A549 (cell line): ENCODE measurements at places on chromosomes 1 and 21.

DNA sequence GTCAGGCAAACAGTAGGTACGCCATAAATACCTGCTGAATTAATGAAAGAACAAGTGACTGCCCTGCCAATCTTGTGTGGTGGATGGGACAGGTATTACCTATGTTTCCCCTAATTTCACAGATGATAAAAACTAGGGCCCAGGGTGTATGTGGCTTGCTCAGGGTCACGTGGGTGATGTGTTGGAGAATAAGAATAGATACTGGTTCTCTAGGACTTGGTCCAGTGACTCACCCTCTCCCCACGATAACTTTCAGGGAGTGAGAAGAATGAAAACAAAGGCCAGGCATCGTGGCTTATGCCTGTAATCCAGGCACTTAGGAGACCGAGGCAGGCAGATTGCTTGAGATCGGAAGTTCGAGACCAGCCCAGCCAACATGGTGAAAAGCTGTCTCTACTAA, 26.7 kb downstream of the SLC26A9 start:
- no peak for DNase-seq

GRCh38 chr1:210025870-210026269, 87.9 kb downstream of the SYT14 start:
- DNase-seq = no peak

DNA sequence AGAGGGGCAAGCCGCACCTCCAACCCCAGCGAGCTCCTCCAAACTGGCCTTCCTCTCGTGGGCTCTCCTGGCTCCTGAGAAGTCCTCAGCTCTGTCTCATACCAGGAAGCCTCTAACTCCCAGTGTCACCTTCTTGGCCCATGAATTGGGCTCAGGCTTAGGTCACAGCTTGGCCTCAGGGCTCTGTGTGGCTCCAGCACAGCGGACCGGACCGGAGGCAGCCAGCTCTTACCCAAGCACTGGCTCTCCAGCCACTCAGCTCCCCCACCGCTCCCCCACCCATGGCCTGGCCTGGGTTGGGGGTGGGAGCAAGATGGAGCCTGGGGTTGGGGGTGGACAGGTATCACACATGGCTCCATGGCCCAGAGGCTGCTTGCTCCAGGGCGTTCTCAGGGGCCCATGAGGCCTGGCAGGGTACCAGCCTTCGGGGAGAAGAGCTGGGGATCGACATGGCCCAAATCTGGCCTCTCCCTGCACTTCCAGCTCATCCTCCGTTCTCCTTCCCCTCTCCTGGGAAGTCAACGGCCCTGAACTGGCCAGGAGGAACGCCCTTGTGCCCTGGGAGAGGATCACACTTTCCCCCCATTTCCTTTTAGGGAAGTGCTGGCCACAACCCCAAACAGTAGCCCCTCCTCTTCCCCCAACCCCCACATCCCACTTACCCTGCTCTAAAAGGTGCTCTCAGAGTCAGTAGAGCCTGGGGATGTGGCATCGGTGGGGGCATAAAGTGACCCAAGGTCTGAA, 97.5 kb downstream of the CASZ1 start:
- DNase-seq = no peak

- DNase-seq = no peak
These were observed 17.7 kb downstream of the NEXN start for GRCh38 chr1:77906019-77906545.

DNA sequence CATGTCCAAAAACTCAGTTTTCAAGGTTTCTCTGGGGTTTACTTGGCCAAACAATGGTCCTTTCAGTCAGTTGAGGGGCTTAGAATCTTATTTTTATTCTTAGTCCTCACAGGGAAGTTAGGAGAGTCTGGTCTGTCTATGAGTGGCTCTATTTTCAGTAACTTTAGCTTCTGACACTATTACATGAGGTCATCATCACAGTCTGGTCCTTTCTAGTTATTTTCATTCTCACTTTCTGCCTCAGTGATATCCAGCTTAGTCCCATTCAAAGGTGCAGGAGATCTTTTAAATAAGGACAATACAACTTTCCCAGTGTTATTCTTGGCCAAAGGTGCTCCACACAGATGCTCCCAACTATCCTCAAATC, 30.0 kb upstream of the FGGY start:
- no peak for DNase-seq

DNA sequence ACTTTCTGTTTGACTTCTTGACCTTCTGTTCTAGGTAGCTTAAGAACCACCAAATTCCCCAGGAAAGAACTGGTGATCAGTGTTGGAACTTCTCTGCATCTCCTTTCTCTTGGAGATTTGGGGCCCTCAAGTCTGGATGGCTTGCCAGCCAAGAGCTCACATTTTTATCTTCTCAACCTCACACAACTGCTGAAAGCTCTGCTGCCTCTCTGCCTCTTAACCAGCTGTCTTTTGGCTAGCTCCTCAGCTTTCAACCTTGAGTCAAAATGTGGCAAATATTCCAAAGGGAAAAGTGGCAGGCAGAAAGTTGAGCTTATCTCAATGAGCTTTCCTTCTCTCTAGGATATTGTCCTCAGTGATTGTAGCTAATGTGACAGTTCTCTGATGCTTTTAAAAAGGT, 89.2 kb upstream of the CCDC190 start:
- DNase-seq = no peak

- DNase-seq = peak; percentile 27
These were observed 40.2 kb downstream of the RASAL2 start for GRCh38 chr1:178134061-178134460.

DNA sequence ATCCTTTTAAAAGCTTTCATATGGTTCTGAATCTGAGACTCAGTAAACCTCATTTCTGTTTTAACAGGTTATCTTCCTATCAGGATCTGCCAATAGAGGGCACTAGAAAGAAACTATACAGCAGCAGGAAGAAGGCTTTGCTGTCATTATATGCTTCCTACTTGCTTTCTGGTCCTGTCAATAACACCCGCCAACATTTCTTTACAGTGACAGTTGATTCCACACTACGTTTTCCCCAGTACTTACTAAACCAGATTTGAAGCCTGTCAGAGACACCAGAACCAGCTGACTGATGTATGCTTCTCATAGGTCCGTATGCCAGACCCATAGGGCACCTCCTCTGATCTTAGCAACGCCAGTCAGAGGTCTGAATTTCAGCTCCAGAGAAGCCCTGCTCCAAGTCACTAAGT, 341.0 kb upstream of the NEGR1 start:
- no peak for DNase-seq

- DNase-seq = no peak
These were observed 63.6 kb downstream of the KCNT2 start for GRCh38 chr1:196544617-196545016.

DNA sequence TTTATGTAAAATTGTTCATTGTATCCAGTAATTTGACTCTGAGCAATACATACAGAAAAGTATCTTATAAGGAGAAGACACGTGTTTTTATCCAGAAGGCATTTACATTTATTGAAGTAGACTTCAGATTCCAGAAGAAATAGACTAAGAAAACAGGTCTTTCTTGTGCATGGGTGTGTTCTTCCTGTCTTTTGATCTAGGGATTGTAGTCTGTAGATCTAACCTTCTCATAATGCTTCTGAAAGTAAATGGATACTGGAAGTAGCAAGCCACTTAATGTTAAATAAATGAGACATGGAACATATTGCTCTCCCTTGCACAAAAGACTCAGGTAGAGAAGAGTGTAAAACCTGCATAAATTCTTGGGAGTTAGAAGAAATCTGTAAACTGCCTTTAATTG, 853.2 kb upstream of the B3GALT2 start:
- DNase-seq = no peak

GRCh38 chr21:35032474-35033263, 16.4 kb downstream of the RUNX1 start:
- no peak for DNase-seq

GRCh38 chr1:177975588-177976495, 6.0 kb upstream of the SEC16B start:
- no peak for DNase-seq

DNA sequence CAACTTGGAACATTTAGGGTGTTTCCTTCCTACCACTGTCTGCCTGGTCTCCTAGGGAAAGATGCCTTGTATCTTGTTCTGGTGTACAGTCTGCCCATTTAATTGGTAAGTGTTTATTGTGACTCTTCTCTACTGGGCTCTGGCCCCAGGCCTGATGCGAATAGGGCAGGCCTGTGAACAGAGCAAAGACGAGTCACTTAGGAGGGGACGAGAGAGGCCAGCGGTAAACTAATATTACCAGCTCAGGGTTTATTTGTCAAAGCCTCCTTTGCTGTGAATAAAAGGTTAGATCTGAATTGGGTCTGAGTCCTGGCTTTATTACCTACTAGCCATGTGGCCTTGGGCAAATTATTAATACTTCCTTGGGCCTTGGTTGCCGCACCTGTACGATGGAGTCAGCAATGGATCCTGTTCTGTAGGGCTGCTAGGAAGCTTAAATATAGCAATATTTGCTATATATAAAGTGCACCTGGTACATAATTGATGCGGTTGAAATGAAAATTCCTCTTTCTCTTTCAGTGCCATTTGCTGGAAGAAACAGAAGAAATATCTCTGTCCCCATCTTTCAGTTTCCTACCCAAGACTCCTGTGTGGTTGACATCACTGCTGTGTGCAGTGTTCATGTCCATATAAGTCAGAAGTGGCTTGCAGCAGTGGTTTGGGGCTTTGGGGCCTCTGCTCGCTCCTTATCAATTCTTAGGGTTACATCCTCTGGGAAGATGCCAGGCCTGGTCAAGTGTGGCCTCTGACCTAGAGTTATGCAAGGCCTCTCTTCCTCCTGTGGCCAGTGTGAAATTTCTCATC, 32.4 kb downstream of the MAPKAPK2 start:
- no peak for DNase-seq

DNA sequence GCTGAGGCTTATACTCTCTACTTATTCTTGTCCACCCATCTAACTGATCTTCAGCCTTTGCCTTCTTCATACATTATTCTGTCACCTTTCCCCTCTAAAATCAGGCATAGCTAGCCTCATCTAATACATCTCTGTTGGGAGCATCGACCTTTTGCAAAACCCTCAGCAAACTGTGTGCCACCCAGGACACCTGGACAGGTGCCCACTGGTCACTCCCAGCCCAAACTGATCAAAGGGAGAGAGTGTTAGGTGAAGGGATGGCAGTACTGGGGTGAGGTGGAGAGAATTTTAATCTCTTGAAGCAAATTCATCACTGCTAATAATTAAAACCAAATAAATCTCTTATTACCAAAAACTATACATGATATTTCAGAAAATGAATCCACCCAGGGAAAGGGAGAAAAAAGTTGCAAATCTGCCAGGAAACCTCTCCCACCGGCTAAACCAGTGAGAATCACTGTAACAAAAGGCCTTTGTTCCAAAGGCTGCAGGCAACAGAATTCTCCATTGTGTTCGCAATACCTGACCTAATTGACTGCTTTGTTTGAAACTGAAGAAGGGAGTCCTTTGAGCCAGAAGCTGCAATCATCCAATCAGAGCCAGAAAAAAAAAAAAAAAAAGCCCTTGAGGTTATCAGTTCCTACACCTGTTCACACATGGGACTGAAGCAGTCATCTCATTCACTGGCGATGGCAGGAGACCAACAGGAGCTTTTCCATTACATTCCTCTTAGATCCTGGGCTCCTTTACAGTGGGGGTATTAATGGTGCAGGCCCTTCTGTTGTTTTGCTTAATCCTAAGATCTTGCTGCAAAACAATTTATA, 172.6 kb downstream of the APP start:
- DNase-seq = no peak

DNA sequence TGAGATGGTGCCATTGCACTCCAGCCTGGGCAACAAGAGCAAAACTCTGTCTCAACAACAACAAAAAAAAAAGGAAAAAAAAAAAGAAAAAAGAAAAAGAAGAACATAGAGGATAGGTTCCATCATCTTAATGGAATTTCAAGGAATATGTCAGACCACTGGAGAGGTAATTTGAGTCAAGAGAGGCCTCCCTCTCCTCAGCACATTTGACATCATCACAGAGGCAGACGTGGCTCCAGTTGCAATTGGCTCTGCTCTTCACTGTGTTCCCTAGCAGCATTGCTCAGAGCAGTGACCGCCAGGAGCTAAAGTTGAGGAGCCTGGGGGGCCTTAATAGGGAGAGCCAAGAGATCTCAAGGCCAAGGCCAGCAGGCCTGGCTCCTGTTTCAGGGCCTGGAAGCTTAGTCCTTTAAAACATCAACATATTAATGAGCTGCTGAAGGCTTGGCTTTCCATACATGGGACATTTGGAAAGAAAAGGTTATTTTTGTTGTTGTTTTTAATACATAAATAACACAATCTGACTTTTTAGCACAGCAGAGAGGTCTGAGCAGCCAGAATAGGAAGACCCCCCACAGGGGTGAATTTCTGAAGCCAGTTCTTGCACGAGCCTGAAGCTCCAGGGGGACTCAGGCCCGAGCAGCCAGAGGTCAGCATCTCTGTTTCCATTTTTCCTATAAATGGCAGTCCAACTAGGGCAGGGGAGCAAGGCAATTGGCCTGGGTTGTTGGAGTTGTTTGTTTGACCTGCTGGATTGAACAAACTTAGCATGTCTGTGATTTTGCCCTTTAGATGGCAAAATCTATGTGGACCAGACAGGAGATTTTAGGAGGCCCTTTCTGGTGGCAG, 118.3 kb upstream of the FGGY start:
- no peak for DNase-seq

DNA sequence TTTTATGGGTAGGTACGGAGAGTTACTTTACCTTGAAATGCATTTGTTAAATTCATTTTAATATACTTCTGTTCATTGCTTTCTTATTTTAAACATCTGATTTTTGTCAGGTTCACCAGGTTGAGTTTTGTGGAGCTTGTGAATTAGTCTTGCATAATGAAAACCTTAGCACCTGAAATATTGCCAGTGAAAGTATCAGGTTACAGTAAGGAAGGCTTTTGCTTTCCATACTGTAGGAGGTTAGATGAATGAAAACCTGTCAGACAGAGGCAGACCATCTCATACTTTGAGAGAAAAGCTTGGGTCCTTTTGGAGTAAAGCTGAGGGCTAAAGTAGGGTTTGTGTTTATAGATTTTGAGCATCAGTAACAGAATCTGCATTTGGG, 34.7 kb downstream of the THRAP3 start:
- no peak for DNase-seq

- DNase-seq = no peak
These were observed 3.4 kb upstream of the HSPG2 start for GRCh38 chr1:21940492-21940891.

- no peak for DNase-seq
These were observed 659.3 kb downstream of the USP25 start for GRCh38 chr21:16388911-16389560.

- DNase-seq = peak; percentile 40
These were observed 5.2 kb downstream of the RCC1 start for GRCh38 chr1:28510970-28511440.

- no peak for DNase-seq
These were observed 1.0 kb upstream of the JAK1 start for GRCh38 chr1:64967381-64967780.
